Activated CD4-positive, alpha-beta T cell treated with anti-CD3 and anti-CD28 coated beads, Interleukin-2, amount 10 ng/mL, durations not matched to agents 24 days and 14 days (primary cell): ENCODE measurements at places on chromosomes 5 and 9.

DNA sequence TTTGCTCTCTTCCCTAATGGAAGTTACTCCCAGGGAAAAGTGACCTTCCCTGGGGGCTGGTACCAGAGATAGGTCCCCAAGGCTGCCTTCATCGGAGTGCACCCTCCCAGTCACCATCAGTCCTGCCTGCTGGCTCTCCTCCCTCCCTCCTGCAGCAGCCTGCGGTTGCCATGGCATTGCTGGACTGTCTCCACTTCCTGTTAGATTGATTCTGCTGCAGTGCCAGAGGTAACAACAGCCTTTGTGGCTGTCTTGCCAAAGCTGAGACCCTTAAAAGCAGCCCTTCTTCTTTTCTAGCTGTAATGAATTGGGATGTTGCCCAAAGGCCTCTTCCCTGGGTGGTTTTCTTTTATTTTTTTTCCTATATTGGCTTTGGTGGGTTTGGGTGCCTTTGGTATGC is 78.1 kb upstream of the PRLR start:
- peaks cover 1% of the 10 kb centered on the region for H3K27me3 ChIP-seq
- no peak for DNase-seq
- H3K36me3 ChIP-seq = no peaks in the 10 kb centered on the region
- no peak overlapping the region for H3K4me3 ChIP-seq
- no peaks in the 10 kb centered on the region for H3K4me1 ChIP-seq
- H3K27ac ChIP-seq = no peak overlapping the region

DNA sequence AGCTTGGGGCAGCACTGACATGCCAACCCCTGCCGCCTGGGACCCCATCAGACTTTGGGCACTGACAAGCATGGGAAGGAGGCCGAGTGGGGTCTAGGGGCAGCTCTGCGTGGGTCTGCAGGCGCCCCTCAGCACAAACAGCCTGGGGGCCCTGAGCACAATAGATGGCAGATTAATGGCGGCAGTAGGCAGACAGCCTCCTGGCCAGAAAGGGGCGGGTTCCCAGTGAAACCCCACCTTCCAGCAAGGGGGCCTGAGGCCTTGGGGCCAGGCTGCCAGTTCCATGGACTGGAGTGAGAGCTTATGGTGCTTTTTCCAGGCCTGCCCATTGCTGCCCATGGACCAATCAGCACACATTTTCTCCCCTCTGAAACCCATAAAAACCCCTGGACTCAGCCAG is 2031.2 kb downstream of the EFNA5 start:
- H3K4me1 ChIP-seq = no peaks in the 10 kb centered on the region
- H3K36me3 ChIP-seq = no peaks in the 10 kb centered on the region
- no peaks in the 10 kb centered on the region for H3K27me3 ChIP-seq

DNA sequence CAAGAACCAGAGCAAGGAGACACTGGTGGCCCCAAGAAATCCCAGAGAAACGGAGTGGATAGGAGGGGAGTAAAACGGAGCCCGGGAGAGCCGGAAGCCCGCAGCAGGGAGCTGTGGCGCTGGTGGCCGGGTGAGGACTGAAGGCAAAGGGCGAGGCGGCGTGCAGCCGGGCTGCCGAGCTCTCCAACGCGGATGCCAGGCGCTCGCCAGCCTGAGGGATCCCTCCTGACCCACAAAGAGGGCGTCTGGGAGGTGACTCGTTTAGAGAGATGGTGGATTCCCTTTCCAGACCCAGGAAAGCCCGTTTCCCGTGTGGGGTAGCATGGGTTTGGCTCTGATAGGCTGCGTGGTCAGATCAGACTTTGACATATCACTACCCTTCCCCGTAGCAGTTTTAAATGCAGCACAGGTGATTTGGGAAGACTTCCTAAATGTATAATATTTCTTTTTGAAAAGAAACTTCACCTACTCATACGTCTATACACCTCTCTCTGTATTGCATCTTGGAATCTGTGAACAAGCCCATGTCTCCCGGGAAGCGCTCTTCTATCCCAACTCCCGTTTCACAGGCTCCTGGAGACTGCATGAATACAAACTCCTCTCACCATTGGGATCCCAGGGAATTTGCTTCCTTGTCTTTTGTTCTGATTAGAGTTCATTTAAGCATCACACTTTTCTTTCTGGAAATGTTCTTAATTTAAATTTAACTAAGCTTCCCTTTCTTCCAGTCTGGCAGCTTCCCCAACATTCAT is 158.1 kb downstream of the C9orf152 start:
- DNase-seq = peak; percentile 80
- H3K27ac ChIP-seq = peak overlapping the region; percentile 92
- H3K4me3 ChIP-seq = peak overlapping the region; percentile 98
- H3K4me1 ChIP-seq = peaks cover 42% of the 10 kb centered on the region

- H3K4me1 ChIP-seq = no peaks in the 10 kb centered on the region
- H3K36me3 ChIP-seq = no peaks in the 10 kb centered on the region
- no peak overlapping the region for H3K27ac ChIP-seq
- DNase-seq = no peak
- no peak overlapping the region for H3K4me3 ChIP-seq
These were observed 138.4 kb upstream of the DMRTA1 start for GRCh38 chr9:22308177-22308576.

GRCh38 chr5:73395256-73395655 is 53.3 kb downstream of the FOXD1 start:
- H3K36me3 ChIP-seq = no peaks in the 10 kb centered on the region
- H3K27me3 ChIP-seq = peaks cover 53% of the 10 kb centered on the region
- H3K27ac ChIP-seq = no peak overlapping the region
- no peak overlapping the region for H3K4me3 ChIP-seq

GRCh38 chr9:134624137-134624591 is 17.4 kb upstream of the COL5A1 start:
- H3K27ac ChIP-seq = no peak overlapping the region
- no peaks in the 10 kb centered on the region for H3K4me1 ChIP-seq
- H3K36me3 ChIP-seq = no peaks in the 10 kb centered on the region
- no peak for DNase-seq
- H3K27me3 ChIP-seq = no peaks in the 10 kb centered on the region

DNA sequence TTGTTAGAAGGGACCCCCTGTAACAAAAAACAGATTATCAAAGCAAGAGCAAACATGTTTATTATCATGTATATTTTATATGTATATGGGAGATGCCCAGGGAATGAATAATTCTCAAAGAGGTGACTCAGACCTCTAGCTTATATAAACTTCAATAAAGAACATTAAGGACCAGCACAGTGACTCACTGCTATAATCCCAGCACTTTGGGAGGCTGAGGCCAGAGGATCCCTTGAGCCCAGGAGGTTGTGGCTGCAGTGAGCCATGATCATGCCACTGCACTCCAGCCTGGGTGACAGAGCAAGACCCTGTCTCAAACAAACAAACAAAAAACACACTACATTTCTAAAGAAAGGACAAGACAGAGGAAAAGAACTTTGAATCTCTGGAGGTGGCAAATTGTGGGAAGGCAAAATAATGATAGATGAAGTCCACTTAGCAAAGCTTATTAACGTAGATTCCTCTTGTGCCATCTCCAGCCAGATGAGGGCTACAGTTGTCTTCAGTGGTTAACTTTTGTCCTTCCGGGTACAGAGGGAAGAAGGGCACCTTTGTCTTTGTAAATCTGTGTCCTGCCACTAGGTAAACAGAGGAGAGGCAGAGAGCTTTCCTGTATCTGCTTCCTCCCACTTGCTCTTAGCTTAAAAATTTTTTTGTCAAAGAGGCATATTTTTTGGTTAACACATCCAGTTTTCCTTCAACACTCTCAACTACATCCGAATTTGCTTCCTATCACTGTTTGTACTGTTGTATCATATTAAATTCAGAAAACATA is 7.5 kb upstream of the RFK start:
- H3K27me3 ChIP-seq = no peaks in the 10 kb centered on the region
- no peak overlapping the region for H3K4me3 ChIP-seq
- H3K27ac ChIP-seq = no peak overlapping the region
- no peaks in the 10 kb centered on the region for H3K36me3 ChIP-seq

- no peaks in the 10 kb centered on the region for H3K27me3 ChIP-seq
- H3K36me3 ChIP-seq = peaks cover 47% of the 10 kb centered on the region
- H3K4me3 ChIP-seq = no peak overlapping the region
- DNase-seq = no peak
These were observed 56.0 kb downstream of the AUH start for GRCh38 chr9:91305596-91306295.

- no peak for DNase-seq
- no peaks in the 10 kb centered on the region for H3K36me3 ChIP-seq
- no peak overlapping the region for H3K27ac ChIP-seq
- no peak overlapping the region for H3K4me3 ChIP-seq
These were observed 32.8 kb upstream of the NSMF start for GRCh38 chr9:137491735-137492432.

DNA sequence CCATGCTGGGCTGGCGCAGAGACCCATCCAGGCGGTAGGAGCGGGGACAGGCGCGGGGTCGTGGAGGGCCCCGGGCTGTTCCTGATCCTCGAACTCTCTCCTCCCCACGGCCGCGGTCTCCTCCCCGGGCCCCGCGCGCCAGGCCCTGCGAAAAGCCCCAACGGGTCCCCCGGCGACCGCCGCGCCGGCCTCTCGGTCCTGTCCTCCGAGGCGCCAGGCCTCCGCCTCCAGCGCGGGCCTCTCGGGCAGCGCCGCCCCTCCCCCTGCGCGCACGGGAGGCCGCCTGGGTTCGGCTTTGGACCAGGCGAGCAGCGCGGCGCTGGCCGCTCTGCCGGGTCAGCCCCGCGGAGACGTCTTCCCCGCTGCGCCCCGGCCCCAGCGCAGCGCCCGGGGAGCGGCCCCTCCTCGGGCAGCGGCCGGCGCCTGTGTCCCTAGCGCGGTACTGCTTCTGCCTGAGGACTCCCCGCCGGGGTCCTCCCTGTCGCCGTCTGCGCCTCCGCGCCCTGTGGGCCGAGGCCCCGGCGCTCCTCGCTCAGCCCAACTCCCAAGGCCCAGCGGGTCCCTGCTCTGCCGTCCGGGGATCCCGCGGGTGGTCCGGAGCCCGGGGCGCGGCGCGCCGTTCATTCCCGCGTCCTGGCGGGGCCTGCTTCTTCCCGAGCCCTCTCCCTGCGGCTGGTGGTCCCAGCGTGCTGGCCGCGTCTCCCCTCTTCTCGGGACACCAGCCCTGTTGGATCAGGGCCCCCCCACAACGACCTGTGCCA is 13.4 kb downstream of the COL23A1 start:
- peaks cover 26% of the 10 kb centered on the region for H3K27me3 ChIP-seq
- no peaks in the 10 kb centered on the region for H3K36me3 ChIP-seq
- no peak overlapping the region for H3K4me3 ChIP-seq

DNA sequence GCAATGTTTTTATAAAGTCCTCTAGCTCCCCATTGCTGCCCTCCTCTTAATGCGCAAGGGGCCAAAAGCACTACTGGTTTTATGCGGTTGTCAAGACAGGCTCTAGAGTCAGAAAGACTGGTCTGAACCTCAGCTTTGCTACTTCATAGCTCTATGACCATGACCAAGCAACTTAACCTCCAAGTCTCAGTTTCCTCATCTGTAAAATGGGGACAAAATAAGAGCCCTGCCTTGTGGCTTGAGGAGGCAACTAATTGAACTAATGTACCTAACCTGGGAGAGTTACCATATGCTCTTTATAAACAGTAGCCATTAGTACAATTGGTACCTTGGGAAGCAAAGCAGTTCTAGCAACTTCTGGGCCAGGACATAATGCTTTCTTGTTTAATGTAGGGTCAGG is 36.5 kb downstream of the ANXA6 start:
- peaks cover 74% of the 10 kb centered on the region for H3K36me3 ChIP-seq
- no peaks in the 10 kb centered on the region for H3K27me3 ChIP-seq
- no peak overlapping the region for H3K4me3 ChIP-seq
- H3K4me1 ChIP-seq = peaks cover 18% of the 10 kb centered on the region

DNA sequence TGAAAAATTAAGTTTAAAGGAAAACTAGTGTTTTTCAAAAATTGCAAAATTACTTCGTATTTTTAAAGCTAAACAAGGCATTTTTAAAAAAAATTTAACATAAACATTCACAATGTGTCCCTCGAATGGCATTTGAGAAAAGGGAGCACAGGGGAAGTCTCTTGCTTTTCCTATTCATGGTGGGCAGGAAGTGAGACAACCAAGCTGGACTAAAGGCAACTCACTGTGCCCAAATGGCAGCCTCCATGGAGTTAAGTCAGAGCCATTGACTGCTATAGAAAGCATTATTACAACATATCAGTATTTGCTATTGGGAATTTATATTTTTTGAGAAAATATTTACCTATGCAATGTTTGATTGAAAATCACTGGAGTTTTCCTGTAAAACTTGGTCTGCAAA is 8.3 kb downstream of the HNRNPH1 start:
- peaks cover 80% of the 10 kb centered on the region for H3K36me3 ChIP-seq
- no peak overlapping the region for H3K4me3 ChIP-seq
- H3K4me1 ChIP-seq = peaks cover 51% of the 10 kb centered on the region
- DNase-seq = no peak
- H3K27me3 ChIP-seq = no peaks in the 10 kb centered on the region
- H3K27ac ChIP-seq = no peak overlapping the region

DNA sequence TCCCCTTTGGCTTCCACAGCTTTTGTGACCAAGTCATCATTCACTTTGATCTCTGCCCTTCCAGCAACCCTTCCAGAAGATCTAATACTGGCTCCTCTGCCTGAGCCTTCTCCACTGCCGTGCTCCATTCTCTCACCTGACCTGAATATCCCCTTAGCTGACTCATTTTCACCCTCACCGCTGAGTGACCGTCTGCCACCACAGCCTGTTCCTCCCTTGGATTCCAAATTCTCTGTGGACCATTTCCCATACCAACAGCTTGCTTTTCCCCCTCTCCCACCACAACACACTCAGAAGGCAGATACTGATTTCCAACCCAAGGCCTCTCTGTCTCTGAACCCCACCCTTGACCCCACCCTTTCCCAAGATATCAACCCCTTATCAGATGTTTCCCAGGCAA is 20.5 kb upstream of the SPATA31D1 start:
- DNase-seq = no peak
- no peaks in the 10 kb centered on the region for H3K27me3 ChIP-seq
- H3K4me3 ChIP-seq = no peak overlapping the region
- no peak overlapping the region for H3K27ac ChIP-seq

- H3K4me3 ChIP-seq = peak overlapping the region; percentile 78
- peak overlapping the region; percentile 88 for H3K27ac ChIP-seq
- peak; percentile 71 for DNase-seq
- no peaks in the 10 kb centered on the region for H3K27me3 ChIP-seq
- peaks cover 95% of the 10 kb centered on the region for H3K36me3 ChIP-seq
These were observed 35.0 kb downstream of the ITK start for GRCh38 chr5:157215514-157216167.
